Fibroblast of lung (primary cell): ENCODE measurements at places on chromosomes 6 and 20. TPM values are rescaled to one million over a fixed set of nuclear protein-coding genes. Genes with fewer than 3 reads are reported as not detected.

DNA sequence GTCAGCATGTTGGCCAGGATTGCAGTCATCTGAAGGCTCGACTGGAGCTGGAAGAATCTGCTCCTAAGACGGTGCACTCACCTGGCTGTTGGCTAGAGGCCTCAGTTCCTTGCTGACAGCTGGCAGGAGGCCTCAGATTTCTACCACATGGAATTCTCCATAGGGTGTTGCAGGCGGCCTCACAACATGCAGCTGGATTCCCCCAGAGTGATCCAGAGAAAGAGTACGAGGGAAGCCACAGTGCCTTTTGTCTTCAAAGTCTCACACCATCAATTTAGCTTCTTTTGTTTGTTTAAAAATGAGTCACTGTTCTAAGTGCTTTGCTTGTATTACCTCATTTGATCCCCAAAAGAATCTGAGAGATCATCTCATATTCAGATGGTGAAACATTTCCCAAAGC, 65.5 kb upstream of the FYN start:
- H3K27me3 ChIP-seq, result no peaks in the 10 kb centered on the region
- no peak overlapping the region for H3K4me3 ChIP-seq
- DNase-seq, result peak; percentile 91
- no peaks in the 10 kb centered on the region for H3K36me3 ChIP-seq
- H3K27ac ChIP-seq, result no peak overlapping the region

DNA sequence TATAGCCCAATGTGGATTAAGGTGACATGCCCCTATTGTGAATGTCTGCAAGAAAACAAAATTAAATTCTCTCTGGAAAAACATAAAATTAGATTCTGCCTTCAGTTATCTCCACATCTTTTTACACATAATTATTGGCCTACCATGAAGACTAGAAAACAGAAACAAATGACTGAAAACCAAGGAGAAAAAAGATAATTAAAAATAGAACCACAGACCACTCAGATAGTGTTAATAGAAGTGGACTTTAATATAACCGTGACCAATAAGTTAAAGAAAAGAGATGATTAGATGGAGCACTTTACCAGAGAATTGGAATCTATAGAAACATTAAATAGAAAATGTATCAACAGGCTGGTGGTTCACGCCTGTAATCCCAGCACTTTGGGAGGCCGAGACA, 445.7 kb downstream of the EPM2A start:
- H3K36me3 ChIP-seq, result no peaks in the 10 kb centered on the region
- no peaks in the 10 kb centered on the region for H3K4me1 ChIP-seq
- H3K27me3 ChIP-seq, result no peaks in the 10 kb centered on the region
- DNase-seq, result no peak

DNA sequence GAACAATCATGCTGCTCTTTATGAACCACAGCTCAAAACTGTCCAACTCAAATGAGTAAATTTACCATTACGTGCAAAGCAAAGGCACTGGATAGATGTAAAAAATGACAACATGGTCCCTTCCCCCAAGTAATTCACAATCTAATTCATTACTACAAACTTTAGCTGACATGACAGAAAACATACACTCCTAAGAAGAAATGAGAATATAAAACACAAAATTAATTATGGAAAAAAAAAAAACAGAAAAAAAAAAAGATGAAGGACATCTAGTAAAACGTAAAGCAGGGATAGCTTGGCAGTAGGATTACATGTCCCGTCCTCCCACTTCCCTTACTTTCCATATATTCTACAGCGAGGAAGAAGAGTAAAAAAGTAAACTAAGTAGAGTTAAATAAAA, 5.7 kb downstream of the TUBE1 start:
- H3K4me3 ChIP-seq, result no peak overlapping the region
- H3K4me1 ChIP-seq, result no peaks in the 10 kb centered on the region
- no peak overlapping the region for H3K27ac ChIP-seq
- no peaks in the 10 kb centered on the region for H3K27me3 ChIP-seq

- no peaks in the 10 kb centered on the region for H3K27me3 ChIP-seq
- H3K4me3 ChIP-seq, result no peak overlapping the region
- H3K36me3 ChIP-seq, result no peaks in the 10 kb centered on the region
These were observed 38.6 kb upstream of the CST7 start for GRCh38 chr20:24910461-24910860.

- H3K4me3 ChIP-seq, result no peak overlapping the region
- DNase-seq, result peak; percentile 93
- peaks cover 5% of the 10 kb centered on the region for H3K27me3 ChIP-seq
- no peak overlapping the region for H3K27ac ChIP-seq
- H3K36me3 ChIP-seq, result no peaks in the 10 kb centered on the region
- H3K4me1 ChIP-seq, result peaks cover 4% of the 10 kb centered on the region
These were observed 145.3 kb upstream of the ECI2 start for GRCh38 chr6:4280707-4281106.

- no peaks in the 10 kb centered on the region for H3K36me3 ChIP-seq
- no peaks in the 10 kb centered on the region for H3K27me3 ChIP-seq
- no peaks in the 10 kb centered on the region for H3K4me1 ChIP-seq
- no peak overlapping the region for H3K27ac ChIP-seq
These were observed 322.8 kb downstream of the CD109 start for GRCh38 chr6:74018825-74019224.

DNA sequence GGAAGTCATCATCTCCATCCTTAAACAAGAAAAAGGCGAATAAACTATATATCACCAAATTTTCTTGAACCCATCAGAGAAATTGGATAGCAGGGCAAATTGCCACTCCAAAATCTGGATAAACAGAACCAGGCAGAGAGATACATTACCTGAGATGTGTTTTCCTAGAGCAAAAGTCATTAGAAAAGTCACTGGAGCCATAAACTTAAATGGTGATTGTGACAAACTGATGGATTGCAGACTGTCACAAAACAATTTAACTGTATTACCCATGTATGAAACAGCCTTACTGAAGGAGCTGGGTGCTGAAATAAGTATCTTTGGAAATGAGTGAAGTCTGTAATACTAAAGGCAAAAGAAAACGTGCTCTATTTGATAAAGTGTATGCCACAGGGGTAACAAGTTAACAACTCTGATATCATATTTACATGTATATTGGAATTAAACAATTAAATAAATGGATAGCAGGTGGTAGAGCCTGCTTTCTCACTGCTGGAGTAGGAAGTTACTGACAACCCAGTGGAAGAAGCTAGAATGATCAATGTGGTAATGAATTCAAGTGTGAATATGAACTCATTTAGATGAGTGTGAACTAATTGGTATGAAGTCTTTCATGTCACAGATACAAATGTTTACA, 186.9 kb downstream of the LMBRD1 start:
- no peak overlapping the region for H3K4me3 ChIP-seq
- no peaks in the 10 kb centered on the region for H3K36me3 ChIP-seq
- no peak for DNase-seq

GRCh38 chr20:20759132-20759531, 46.7 kb upstream of the RALGAPA2 start:
- H3K27me3 ChIP-seq, result no peaks in the 10 kb centered on the region
- no peaks in the 10 kb centered on the region for H3K36me3 ChIP-seq
- DNase-seq, result no peak
- no peak overlapping the region for H3K4me3 ChIP-seq
- no peak overlapping the region for H3K27ac ChIP-seq
- H3K4me1 ChIP-seq, result no peaks in the 10 kb centered on the region

DNA sequence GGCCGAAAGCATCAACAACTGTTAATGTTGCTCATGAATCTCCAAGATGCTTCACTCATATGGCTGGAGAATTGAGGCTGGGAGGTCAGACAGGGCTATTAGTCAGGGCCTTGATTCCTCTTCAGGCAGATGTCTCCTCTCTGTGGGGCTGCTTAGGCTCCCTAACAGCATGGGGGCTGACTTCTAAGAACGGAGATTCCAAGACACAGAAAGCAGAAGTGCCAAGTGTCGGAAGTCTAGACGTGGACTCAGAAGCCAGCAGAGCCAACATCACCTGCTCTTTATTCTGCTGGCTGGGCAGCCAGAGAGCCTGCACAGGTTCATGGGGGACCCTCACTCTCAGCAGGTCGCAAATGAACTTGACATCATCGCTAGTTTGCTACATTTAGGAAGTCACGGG, 279.8 kb downstream of the CDH26 start:
- no peaks in the 10 kb centered on the region for H3K27me3 ChIP-seq
- no peaks in the 10 kb centered on the region for H3K36me3 ChIP-seq
- DNase-seq, result no peak
- no peak overlapping the region for H3K4me3 ChIP-seq
- H3K27ac ChIP-seq, result no peak overlapping the region

DNA sequence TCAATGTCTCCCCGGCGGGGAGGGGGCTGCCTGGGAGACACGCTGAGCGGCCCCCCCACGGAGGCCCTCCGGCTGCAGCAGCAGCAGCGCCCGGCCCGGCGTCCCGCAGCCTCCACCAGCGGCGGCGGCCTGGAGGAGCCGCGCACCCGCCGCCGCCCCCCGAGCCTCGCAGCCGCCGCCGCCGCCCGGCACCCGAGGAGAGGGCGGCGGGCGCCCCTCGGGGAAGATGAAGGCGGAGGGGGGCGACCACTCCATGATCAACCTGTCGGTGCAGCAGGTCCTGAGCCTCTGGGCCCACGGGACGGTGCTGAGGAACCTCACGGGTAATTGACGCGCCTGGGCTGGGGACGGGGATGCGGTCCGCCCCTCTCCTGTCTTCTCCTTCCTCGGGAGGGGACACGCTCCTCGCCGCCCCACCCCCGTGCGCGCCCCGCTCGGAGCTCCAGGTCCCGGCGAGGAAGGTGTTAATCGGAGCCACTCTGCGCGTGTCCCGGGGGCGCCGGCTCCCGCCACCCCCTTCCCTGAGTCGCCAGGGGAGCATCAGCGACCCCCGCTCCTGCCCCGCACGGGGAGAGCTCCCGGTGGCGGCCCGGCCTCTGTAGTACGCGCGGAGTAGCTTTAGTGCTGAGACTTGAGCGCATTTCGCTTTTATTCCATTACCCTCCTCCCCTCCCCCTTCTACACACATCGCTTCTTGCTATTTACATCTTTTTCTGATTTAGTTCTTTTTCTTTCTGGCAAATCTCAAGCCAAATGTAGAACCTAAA, 686 bp downstream of the TMEM170B start:
- H3K27me3 ChIP-seq, result no peaks in the 10 kb centered on the region
- H3K27ac ChIP-seq, result no peak overlapping the region
- DNase-seq, result peak; percentile 14
- H3K4me1 ChIP-seq, result no peaks in the 10 kb centered on the region

GRCh38 chr6:157219201-157220200, 103.8 kb downstream of the TMEM242 start:
- H3K36me3 ChIP-seq, result no peaks in the 10 kb centered on the region
- no peaks in the 10 kb centered on the region for H3K27me3 ChIP-seq
- no peak overlapping the region for H3K4me3 ChIP-seq
- peaks cover 2% of the 10 kb centered on the region for H3K4me1 ChIP-seq

DNA sequence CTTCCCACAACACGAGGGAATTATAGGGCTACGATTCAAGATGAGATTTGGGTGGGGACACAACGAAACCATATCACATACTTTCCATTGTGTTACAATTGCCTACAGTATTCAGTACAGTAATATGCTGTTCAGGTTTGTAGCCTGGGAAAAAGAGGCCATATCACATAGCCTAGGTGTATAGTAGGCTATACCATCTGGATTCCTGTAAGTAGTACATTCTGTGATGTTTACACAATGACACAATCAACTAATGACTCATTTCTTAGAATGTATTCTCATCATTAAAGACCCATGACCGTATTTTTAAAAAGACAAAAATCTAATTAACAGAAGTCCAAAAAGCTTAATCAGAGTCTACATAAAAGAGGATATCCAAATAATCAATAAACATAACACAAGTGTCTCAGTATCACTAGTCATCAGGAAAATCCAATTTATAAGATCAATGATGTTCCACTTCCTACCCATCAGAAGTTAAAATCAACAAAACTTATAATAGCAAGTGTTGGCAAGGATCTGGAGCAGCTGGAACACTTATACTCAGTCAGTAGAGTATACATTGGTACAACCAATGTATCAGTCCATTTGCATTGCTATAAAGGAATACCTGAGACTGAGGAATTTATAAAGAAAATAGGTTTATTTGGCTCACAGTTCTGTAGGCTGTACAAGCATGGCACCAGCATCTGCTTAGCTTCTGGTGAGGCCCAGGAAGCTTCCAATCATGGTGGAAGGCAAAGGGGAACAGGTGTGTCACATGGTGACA, 215.9 kb downstream of the CLVS2 start:
- no peaks in the 10 kb centered on the region for H3K4me1 ChIP-seq
- no peak overlapping the region for H3K4me3 ChIP-seq
- no peaks in the 10 kb centered on the region for H3K36me3 ChIP-seq
- no peak for DNase-seq

DNA sequence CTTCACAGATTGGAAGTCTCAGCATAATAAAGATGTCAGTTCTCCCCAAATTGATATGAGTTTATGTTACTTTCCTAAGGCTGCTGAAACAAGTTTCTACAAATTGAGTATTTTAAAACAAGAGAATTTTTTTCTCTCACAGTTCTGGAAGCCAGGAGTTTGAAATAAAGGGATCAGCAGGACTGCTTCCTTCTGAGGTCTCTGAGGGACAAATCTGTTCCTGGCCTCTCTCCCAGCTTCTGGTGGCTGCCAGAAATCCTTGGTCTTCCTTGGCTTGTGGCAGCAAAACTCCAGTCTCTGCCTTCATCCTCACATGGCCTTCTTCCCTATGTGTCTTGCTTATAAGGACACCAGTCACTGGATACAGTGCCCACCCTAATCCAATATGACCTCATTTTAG, 136.1 kb downstream of the TFAP2A start:
- no peaks in the 10 kb centered on the region for H3K4me1 ChIP-seq
- no peaks in the 10 kb centered on the region for H3K27me3 ChIP-seq
- no peak overlapping the region for H3K4me3 ChIP-seq
- no peak for DNase-seq
- H3K27ac ChIP-seq, result no peak overlapping the region

DNA sequence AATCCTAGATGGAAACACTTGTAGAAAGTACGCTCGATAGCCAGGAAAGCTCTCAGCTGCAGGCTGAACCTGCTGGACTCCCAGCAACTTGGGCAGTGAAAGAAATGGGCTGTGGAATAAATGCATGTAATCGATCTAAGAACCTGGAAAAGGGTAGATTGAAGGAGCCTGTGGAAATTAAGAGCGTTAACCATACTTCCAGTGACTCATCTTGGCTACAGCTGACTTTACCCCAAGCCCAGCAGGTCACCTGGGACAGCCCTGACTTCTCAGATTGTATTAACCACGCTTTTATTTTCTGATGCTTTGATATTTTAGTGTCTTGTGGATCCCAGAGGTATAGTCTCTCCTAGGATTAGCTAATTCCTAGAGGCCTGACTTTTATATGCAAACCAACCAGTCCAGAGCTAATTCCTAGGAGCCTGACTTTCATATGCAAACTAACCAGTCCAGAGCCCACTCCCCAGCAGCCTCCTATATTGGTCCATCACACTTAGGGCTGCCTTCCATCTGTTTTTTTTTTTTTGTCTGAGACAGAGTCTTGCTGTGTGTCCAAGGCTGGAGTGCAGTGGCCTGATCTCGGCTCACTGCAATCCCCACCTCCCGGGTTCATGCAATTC, 86.3 kb downstream of the GMPR start:
- H3K4me1 ChIP-seq, result peaks cover 31% of the 10 kb centered on the region
- H3K36me3 ChIP-seq, result peaks cover 8% of the 10 kb centered on the region
- H3K4me3 ChIP-seq, result no peak overlapping the region

- no peaks in the 10 kb centered on the region for H3K27me3 ChIP-seq
- DNase-seq, result no peak
- no peak overlapping the region for H3K27ac ChIP-seq
- H3K36me3 ChIP-seq, result no peaks in the 10 kb centered on the region
These were observed 1.0 kb downstream of the MCM9 start for GRCh38 chr6:118933855-118934460.

Gene RIPPLY2
- total RNA-seq, result 0.51 TPM in 1 of 2 replicates, not detected in the other

Gene HLA-DQB2
- total RNA-seq, result not detected in 2 replicates

Gene MEI4
- not detected in 2 replicates for total RNA-seq

Gene COL11A2
- total RNA-seq, result 0.17 and 0.26 TPM in 2 replicates

Gene MATN4
- under 0.01 TPM in 2 replicates for total RNA-seq

Gene WFDC6
- not detected in 2 replicates for total RNA-seq

Gene KHDC1L
- total RNA-seq, result not detected in 2 replicates

Gene EIF6
- 111 and 117 TPM in 2 replicates for total RNA-seq
